ENCODE measurements at places on chromosomes 12 and 14.
A peak's percentile ranks its signal among the peaks of the same experiment; 100 is the strongest.

GRCh38 chr12:44728566-44728965, 147.5 kb downstream of the NELL2 start:
- no peak for DNase-seq

DNA sequence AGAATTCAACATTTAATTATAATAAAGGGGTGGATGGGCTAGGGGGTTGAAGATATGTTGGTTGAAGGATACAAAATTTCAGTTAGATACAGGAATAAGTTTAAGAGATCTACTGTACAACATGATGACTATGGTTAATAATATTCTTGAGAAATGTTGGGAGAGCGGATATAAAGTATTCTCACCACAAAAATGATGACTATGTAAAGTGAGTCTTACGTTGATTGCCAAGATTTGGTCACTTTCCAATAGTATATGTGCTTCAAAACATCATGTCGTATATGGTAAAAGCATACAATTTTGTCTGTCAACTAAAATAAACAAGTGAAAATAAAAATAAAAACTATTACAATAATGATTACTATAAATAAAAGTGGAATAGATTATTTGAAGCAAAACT, 802.0 kb downstream of the C12orf50 start:
- peak; percentile 11 for DNase-seq

DNA sequence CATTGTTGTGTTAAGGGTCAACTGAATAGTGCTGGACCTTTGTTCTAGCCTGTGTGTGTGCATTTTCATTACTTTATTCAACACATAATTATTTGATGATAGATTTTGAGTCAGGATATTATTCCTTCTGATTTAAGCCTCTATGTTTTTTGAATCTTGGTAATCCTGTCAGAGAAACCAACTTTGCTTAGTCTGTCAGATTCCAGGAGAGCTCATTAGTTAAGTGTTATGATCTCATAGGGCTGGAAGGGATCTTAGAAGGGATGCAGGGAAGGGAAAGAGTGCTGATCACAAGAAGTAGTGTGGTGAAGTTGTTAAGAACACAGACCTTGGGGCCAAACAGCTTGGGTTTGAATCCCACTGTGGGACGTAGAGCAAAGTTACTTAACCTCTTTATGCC, 52.9 kb downstream of the SCN8A start:
- no peak for DNase-seq

DNA sequence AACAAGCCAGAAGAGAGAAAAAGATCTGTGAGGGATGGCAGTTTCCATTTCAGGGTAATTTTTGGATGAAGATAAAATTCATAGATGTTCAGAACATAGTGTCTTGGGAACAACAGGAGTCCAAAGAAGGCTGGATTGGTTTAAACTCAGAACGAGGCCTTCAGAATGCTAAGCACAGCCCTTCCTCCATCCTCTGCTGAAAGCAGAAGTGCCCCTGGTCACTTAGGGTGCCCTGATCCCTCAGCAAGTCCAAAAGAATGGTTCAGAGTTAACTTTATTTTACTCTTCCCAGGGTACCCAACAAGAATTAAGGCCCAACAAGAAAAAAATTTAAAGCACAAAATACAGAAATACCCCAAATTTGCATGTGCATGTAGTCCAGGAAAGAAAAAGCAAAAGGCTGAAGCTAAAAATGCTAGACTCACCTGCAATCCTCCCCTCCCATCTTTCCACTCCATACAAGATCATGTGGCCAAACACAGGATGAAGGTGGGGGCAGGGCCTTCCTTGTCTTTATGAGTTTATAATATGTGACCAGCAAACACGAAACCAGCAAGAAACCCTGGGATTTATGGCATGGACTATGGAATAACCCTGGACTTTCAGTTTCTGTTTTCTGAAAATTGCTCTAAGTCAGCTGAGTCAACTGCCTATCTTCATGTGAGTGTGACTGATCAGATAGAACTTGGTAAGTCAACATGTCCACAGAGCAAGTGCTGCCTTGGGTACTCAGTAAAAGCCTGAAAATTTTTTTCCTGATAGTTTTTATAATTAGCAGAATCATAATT, 21.2 kb downstream of the MAX start:
- no peak for DNase-seq

DNA sequence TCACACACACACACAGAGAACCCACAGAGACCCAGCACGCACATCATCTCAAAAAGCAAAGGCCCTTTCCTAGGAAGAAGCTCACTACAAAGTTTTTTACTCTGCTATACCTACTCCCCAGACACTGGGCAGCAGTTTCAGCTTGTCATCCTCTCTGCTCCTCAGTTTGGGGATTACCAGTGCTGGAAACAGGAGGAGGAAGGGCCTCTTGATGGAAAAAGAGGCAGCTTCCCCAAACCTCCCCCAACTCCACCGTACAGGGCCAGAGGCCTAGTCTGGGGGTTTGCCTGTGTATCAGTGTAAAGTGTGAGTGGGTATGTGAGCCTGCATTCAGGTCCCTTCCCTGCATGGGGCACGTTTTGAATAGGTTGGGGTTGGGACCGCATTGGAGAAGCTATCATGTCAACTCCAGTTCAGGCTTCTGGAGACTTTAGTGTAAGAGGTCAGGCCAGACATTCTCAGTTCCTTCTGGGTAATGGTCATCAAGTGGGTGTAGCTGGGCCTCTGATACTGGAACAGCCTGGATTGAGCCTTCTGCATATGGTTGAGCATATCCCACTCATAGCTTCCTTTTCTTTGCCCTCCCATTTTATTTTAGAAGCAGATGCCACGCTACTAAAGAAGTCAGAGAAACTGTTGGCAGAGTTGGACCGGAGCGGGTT, 1.2 kb downstream of the REM2 start:
- no peak for DNase-seq

- DNase-seq = no peak
Measured at GRCh38 chr14:25628390-25628789, 578.4 kb upstream of the STXBP6 start.

GRCh38 chr12:80937391-80938238, at the start of gene LIN7A:
TSS of gene LIN7A (minus strand) at chr12:80937934. CDS start at chr12:80937722, 212 bp downstream.
- no peak for DNase-seq

DNA sequence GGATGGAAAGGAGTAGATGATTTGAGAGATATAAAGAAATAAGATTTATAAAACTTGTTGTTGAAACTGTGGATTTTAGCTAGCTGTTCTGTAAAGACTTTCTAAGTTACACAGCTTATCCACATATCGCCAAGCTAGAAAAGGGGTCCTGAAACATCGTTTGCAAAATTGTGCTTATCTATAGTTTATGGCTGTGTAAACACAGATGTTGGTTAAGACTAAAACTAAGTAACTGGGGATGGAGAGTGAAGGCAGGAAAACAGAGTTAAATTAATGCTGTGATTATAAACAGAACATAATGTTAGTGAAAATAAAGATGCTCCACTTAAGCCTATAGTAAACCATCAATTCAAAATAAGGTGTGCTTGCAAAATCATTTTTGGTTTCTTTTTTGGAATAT, 311.3 kb upstream of the DDHD1 start:
- no peak for DNase-seq

DNA sequence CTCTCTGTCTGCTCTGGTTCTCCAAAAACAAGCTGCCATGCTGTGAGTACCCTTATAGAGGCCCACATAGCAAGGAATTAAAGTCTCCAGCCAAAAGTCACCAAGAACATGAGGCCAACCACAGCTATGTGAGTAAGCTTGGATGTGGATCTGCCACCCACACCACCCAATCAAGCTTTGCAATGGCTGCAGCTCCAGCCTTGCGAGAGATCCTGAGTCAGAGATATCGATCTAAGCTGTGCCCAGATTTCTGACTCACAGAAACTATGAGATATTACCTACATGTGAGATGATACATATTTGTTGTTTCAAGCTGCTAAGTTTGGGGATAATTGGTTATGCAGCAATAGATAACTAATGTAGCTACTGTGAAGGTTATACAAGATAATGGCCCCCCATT, 15.5 kb upstream of the TMEM233 start:
- peak; percentile 52 for DNase-seq

DNA sequence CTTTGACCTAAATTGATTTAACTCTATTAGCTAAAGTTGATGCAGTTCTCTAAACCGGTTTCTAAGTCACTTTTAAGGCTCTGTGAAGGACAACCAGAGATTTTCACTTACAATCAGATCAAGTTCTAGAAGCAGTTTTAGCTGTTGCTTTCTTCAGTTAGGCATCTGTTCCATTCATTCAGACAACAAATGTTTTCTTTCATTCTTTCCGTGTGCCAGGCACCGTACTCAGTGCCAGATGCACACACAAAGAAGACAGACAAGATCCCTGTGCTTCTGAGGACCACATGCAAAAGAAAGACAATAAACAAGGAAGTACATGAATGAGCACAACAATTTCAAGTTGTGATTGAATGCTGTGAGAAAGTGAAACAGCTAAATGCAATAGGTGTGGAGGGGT, 11.1 kb upstream of the EGLN3 start:
- DNase-seq = no peak

GRCh38 chr14:78319887-78320635, 149.9 kb downstream of the NRXN3 start:
- no peak for DNase-seq

GRCh38 chr12:109497675-109498074, 20.2 kb downstream of the UBE3B start:
- DNase-seq = no peak

DNA sequence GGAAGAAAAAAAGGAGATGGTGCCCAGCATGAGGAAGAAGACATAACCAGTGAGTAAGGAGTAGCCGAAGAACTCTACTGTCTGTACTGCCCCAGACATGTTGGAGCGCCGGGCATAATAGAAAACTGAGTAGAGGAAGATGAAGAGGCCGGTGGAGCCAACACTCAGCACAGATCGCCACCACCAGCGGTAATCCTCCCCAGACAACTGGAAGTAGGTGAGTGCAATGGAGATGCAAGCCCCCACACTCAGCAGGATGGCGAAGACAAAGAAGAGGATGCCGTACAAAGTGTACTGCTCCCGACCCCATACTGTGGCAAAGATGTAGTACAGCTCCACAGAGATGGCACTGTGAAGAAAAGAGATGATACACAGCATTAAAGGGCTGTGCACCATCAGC, 844 bp upstream of the IPO4 start:
- DNase-seq = no peak

GRCh38 chr14:50056435-50056834, 59.9 kb downstream of the VCPKMT start:
- DNase-seq = no peak

GRCh38 chr12:121701667-121702277, 10.8 kb upstream of the TMEM120B start:
- no peak for DNase-seq

- DNase-seq = no peak
Measured at GRCh38 chr14:100591453-100592371, 4.5 kb upstream of the BEGAIN start.

DNA sequence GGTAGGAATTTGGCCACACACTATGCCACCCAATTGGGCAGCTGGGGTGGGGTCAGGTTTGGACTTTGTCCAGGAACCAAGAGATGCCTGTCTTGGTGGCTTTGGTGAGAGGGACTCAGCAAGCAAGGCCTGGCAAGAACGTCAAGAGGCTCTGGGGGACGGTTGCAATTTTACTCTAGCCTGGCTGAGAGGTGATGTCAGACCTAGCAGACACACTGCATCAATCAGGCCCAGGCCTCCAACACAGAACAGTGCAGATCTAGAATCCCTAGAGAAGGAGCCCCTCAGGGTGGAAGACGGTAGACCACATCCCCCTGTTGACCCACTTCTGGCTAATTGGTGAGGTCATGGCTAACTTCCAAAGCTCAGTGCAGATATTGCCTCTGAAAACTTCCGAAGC, 1.6 kb upstream of the UNC119B start:
- DNase-seq = no peak

- DNase-seq = peak; percentile 88
Measured at GRCh38 chr12:7935590-7936581, at the start of gene SLC2A3. TSS of gene SLC2A3 (minus strand) at chr12:7936187. CDS start at chr12:7936034, 153 bp downstream.

- DNase-seq = no peak
Measured at GRCh38 chr12:54376596-54376995, 7.9 kb downstream of the ZNF385A start.

DNA sequence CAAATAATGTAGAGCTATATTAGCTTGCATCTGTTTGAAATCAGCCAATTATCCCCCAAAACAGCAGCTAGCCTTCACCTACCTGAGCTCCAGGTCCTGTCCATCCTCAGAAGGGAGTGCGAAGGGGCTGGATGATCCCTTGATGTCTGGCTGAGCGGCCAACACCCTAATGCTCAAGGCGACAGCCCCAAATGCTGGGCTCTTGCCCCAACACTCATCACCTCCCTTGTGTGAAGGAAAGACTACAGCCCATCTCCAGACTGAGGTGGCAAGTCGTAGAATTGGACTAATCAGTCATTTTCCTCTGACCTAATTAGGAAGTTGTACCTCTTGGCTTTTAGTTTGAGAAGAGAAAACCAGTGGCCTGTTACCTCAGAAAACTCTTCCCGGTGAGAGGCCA, 16.3 kb upstream of the MDM1 start:
- DNase-seq = no peak

DNA sequence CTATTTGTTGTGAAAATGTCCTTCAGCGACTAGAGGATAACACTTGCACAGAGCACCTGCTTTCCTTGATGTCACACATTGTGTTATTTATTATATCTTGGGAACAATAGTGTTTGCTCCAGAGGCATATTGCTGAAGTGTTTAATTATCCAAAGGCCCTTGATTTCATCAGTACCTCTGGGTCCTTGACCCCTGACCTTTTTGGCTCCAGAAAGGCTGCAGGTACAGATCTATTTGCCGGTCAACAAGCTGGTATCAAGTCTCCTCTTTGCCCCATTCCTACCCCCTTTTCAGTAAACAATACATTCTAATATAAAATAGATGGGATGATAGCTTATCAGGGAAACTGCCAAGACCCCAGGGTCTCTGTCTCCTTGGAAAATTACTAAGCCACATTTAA, 206.8 kb downstream of the DACT1 start:
- DNase-seq = no peak

DNA sequence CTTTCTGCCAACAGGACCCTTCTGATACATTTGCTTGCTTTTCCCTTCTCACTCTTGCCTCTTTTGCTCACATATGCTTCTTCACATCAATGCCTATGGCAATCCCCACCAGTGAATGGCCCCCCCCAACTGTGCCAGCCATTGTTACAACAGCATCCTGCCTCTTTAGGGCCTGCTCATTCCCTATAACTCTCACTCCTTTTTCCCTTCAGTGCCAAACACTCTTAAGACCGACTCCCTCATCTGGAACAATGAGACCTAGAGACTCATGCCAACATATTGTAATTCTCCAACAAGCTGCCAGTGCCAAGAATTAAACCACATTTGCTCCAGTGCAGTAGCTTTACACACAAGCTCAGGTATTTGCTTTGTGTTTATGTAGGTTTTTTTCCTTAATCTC, 189.0 kb downstream of the SOX5 start:
- no peak for DNase-seq

- no peak for DNase-seq
Measured at GRCh38 chr12:72560003-72560769, 288.0 kb downstream of the TRHDE start.

DNA sequence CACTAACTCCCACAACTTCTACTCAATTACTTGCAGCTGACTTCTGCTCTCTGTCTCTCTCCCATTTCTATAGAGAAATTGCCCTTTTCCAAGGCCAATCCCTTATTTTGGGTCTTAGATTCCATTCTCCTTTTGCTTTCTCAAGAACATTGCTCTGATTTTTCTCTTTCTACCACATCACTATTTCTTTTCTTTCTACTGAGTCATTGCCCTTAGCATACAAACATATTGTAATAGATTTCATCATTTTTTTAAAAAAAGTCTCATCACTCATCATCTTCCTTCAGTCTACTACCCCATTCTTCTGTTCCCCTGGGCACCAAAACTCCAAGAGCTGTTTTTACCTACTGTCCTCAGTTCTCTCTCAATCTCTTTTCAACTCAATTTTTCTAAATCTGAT, 4.4 kb upstream of the KCNA1 start:
- DNase-seq = no peak

GRCh38 chr12:40168868-40169267, 55.9 kb upstream of the LRRK2 start:
- DNase-seq = no peak

- no peak for DNase-seq
Measured at GRCh38 chr12:123951467-123951866, 21.2 kb downstream of the CCDC92 start.

Data from HS-5 (cell line).